ENCODE measurements at places on chromosomes 2 and 18.

- no peak for DNase-seq
Observed at GRCh38 chr18:57475903-57476302, 40.7 kb downstream of the ONECUT2 start.

GRCh38 chr2:20225294-20226151 lies 593 bp upstream of the SDC1 start:
- DNase-seq = peak; percentile 10

GRCh38 chr2:209380293-209380692 lies 43.6 kb upstream of the MAP2 start:
- DNase-seq = no peak

DNA sequence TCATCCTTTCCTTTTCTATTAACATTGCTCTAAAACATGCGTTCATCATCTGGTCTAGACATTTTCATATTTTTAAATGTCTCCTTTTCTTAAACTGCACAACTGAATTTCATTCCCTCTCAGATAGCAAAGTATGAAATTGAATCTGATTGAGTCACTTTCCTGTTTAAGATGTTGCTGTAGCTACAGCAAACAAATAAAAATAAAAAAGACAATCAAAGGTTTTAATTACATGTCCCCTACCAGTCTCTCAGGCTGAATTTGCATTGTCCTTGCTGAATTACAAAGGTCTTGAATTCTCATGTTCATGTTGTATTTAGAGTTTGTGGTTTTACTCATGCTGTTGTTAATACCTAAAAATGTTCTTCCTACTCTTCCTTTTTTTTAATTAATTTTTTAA lies 537.9 kb upstream of the LRATD1 start:
- DNase-seq = no peak

DNA sequence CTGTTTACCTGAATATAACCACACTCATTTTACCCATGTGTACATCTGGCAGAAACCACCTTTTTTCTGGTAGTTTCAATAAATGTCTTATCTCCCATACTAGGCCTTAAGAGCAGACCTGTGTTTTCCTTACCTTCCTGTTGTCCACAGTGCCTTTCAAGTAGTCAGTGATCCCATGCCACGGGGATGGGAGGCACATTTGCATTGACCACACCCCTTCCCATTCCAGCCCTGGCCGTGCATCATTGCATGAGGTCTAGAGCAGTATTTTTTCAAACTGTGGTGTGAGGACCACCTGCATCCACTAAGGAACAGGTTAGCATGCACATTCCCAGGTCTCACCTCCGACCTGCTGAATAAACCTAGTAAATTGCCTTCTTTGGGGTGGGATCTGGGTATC lies 165.2 kb upstream of the FOSL2 start:
- no peak for DNase-seq

DNA sequence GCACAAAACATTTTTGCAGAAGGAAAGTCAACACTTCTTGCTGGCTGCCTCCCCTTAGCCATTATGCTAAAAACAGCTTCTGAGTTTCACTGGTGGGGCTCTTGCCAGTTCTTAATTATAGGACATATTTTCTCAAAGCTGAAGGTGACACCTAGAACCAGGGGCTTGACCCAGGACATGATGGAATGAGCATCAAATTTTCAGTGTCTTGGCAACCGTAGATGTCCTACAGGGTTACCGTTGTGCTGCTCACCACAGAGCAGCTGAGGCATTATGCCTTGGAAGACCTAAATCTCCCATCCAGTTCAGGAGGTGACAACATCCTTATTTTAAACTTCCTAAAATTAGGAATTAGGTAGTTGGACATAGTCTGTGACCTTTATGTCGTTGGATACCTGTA lies 46.7 kb downstream of the TMEM185B start:
- no peak for DNase-seq

GRCh38 chr18:8602040-8602439 lies 7.2 kb upstream of the RAB12 start:
- no peak for DNase-seq

DNA sequence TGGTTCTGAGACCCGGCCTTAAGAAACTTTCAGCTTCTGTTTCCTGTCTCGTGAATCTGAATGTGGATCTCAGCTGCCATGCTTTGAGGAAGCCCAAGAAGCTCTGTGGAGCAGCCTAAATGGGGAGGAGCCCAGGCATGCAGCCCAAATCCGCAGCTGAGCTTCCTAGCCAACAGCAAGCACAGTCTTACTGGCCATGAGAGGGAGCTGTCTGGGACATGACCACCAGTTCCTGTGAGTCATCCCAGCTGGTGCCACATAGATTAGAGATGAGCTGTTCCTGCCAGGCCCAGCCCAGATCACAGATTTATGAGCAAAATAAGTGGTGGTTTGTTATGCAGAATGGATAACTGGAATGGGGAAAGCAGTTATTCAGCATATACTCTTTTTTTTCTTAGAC lies 224.4 kb upstream of the APCDD1 start:
- DNase-seq = no peak

DNA sequence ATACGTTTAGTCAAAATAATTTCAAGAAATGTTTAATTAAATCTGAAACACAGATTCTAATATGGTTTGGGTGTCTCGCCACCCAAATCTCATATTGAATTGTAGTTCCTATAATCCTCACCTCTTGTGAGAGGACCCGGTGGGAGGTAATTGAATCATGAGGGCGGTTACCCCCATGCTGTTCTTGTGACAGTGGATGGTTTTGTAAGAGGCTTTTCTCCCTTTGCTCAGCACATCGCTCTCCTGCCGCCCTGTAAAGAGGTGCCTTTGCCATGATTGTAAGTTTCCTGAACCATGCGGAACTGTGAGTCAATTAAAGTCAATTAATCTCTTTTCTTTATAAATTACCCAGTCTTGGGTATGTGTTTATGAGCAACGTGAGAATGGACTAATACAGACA lies 1045.1 kb upstream of the POU3F3 start:
- no peak for DNase-seq

DNA sequence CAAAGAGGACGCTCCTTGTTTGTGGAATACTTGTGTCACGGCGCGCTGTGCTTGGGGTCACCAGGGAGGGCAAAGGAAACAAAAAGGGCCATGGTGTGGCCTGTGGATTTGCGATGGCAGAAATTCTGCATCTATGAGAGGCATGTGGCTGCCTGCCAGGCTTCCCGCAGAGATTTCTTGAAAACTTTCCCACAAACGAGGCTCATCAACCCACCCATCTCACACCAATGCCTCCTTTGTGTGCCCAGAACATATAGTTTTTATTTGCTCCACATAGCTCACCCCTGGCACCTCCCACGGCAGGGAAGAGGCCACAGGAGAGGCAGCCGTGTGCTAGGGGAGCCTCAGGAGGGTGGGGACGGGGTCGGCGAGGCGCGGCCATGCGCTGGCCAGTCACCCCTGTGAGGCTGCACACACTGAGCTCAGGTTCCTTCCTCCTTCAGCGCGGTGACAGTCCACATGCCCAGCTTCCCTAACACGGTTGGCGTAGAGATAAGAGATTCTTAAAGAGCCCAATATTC lies 100.3 kb downstream of the MBP start:
- no peak for DNase-seq

GRCh38 chr18:63784787-63785452 lies 9.7 kb downstream of the SERPINB7 start:
- no peak for DNase-seq

- no peak for DNase-seq
Observed at GRCh38 chr2:11786592-11786991, 40.2 kb downstream of the LPIN1 start.

DNA sequence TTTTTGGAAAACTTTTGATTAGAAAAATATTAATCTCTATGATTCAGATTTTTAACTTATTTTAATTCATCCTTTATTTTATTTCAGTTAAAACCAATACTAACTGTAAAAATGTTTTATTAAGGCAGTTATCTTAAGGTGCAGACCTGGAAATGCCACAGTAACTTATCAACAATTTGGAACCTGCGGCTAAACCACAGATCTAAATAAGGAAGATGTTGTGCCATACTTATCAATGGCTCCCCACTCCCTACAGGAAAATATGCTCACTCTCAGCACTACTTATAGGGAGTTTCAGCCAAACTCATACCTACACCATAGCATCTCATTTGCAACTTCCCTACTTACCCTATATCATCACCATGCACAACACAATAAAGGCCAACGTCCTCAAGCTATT lies 226.9 kb upstream of the KYNU start:
- no peak for DNase-seq

Measured in CD4-positive, alpha-beta T cell treated with Interleukin-17A for 1 hour (primary cell).